ENCODE measurements at places on chromosomes 1 and 21.
A peak's percentile ranks its signal among the peaks of the same experiment; 100 is the strongest.

DNA sequence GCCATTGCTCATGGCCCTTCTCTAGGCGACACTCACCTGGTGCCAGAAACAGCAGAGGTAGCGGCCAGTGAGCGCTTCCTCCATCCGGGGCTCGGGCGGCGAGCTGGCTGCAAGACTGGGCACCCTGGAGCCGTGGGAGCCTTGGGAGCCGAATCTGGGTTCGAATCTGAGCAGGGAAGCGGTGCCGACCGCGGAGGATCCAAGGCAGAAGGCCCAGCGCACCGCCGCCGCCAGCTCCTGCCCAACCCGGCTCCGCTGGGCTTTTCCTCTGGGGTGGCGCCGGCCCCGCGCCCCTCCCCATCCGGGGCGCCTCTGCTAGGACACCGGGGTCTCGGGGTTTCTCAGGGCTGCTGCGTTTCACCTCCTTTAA, 1.7 kb upstream of the PRDM16 start:
- peak; percentile 31 for DNase-seq

GRCh38 chr1:86450847-86451246, 17.9 kb upstream of the CLCA1 start:
- no peak for DNase-seq

DNA sequence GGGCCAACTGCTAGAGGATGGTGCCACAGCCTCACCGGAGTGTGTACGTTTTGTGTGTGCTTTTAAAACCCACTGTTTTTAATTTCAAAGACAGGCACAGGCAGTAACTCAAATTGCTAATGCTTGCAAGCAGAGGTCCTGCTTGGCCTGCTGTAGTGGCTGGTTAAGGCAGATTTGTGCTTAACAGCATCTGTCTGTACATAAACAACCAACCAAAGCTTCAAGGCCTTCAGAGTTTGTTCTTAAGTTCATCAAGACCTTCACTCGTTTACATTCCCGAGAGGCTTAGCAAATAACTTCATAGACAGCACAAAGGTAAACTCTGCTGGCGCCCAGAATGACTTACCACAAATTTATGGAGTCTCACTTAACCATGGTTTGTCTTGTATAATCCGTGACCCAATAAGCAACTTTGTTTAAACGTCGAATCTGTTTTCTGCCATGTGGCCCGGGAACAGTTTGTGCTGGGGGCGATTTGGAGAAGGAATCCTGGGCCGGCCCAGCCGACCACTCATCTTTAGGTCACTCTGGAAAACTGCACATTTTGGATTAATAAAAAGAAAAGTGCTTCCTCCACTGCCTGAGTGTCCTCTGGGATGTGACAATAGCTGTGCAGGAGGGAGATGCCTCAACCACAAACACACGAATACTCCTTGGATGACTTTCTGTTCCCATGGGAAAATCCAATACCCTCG, 58.1 kb downstream of the CAPZB start:
- peak; percentile 64 for DNase-seq

- no peak for DNase-seq
Measured at GRCh38 chr1:191508239-191508638, 650.0 kb upstream of the RGS18 start.

- DNase-seq: no peak
Measured at GRCh38 chr21:31351438-31351837, 7.4 kb upstream of the TIAM1 start.

DNA sequence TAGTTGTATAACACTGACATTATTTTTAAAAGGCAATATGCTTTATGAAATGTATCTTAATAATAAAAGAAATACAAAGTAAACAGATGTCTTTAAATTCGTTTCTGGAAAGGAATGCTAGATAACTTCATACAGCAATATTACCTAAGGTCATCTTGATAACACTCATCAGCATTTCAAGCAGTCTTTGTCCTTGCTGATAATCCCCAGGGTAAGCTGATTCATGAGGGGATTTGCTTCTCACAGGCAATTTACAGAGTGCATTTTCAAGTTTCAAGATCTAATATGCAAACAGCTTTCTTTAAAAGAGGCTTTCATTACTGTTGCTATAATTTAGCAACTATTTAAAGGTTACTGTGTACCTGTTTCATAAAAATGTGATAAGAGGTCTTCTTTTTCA, 75.2 kb upstream of the NEK2 start:
- no peak for DNase-seq

- no peak for DNase-seq
Measured at GRCh38 chr1:18481921-18482701, 1.4 kb downstream of the KLHDC7A start.

DNA sequence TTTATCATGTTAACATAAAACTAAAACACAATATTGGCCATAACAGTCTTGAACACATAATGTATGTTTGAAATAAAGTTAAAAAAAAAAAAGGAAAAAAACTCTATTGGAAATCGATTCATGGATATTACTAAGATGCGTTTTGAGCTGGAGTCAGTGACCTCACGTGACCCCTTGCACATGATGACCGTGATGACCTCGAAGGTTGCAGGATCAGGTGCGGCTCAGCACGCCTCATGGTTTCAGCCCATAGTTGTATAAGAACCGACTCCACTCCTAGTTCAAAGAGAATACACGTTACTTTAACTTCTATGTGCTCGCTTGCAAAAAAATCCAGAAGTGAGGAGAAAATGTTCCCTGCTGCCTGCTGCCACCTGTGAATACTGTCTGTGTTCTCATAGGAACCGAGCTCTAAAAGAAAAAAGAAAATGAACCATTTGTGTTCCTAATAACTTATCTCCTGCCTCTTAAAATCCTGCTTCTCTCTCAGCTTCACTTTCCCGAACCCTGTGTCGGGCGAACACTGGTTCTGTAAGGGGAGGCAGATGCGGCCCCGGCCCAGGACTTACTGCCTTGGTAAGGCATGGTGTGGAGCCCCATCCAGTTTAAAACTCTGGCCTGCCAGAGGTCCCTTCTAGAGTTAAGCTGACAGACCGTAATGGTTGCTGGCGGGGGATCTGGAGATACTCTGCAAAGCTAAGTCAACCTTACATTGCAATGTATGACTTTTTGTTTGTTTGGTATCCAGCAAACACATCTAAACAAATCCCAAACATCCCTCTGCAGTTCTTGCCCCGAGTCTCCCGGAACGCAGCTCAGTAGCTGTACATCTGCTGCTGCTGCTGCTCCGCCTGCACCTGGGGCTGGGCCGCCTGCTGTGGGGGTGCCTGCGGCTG, 33.8 kb upstream of the RIPK4 start:
- DNase-seq: no peak

- no peak for DNase-seq
Measured at GRCh38 chr1:228043281-228043848, 36.6 kb downstream of the WNT3A start.

DNA sequence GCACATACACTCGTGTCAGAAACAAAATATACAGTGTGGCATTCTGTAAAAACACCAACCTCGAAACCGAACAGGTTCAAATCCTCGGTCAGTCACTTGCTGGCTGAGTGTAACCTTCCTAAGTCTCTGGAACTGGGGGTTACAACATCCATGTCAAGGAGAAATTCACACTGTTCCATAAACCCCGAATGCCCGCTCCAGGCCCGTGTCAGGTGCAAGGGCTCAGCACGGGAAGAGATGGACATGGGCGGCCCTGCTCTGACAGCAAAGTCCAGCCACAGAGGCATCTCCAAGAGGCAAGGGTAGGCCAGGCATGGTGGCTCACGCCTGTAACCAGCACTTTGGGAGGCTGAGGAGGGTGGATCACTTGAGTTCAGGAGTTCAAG, 79.5 kb downstream of the SLC66A1 start:
- DNase-seq: no peak

GRCh38 chr21:41217671-41218385, 49.9 kb downstream of the BACE2 start:
- no peak for DNase-seq

DNA sequence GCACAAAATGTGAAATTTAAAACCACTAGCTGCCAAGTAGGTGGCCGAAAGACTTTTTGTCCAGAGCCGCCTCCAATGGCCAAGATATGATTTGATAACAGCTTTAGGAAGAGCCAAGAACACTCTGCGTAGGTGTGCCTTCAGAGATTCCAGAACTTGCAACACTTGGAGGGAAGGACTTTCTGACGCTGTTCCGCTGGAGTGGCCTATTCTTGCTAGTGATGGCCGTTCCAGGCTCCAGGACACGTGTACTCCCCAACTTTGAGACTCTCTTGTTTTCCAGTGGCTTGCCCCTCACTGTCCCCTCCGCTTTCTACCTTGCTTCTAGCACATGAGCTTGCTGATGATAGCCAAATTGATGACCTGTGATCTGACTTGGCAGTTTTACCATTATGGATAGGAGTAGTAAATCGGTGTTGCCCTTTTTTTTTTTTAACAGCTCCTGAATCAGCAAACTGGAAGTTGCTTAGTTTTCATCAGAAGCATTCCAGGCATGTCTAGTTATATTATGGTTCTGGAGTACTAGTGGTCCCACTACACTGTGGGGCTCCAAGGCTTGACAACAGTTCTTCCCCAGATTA, 1.0 kb downstream of the PRDX6 start:
- DNase-seq: peak; percentile 36

DNA sequence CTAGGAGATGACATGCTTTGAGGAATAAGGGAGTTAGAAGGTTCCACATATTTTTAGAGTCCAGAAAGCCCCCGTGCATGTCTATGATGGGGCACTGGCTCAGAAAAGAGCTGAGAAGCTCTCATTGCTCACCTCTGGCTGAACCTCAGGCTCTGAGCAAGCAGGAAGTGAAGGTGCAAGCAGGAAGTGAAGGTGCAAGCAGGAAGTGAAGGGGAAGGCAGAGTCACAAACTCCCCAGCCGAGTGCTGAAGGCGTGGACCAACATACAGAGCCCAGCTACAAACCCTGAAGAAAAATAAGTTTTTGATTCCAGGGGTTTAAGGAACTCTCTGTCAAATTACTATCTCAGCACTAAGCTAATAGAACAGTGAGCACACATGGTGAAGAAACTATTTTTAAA, 7.0 kb downstream of the KRTAP10-8 start:
- DNase-seq: no peak

DNA sequence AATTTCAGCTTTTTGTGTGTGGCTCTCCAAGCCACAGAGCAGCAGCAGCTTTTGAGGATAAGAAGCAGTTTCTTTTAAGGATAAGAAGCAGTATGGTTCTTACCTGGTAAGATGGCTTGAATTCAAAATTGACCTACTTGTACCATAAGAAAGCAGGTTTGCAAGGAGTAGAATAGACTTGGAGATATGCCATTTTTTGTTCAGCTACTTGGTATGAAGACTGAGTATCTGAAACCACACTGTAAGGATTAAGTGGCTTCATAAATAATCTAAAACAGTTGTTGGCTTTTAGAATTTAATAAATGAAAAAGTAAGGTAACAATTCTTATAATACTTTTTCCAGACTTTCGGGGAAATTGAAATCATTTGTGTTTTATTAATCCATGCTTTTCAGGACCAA, 74.2 kb downstream of the ATF6 start:
- no peak for DNase-seq

GRCh38 chr1:152582647-152583046, 2.3 kb upstream of the LCE3D start:
- DNase-seq: no peak

- peak; percentile 54 for DNase-seq
Measured at GRCh38 chr1:94801919-94802546, 18.1 kb upstream of the SLC44A3 start.

- DNase-seq: no peak
Measured at GRCh38 chr1:39900662-39901463, 854 bp downstream of the MYCL start.

GRCh38 chr1:39214714-39214997, 10.2 kb downstream of the MACF1 start:
- DNase-seq: no peak

- no peak for DNase-seq
Measured at GRCh38 chr1:66175581-66175980, 358.4 kb upstream of the SGIP1 start.

- DNase-seq: no peak
Measured at GRCh38 chr1:157193702-157194391, 55.7 kb upstream of the ETV3 start.

GRCh38 chr21:38284216-38284615, 27.4 kb downstream of the KCNJ15 start:
- no peak for DNase-seq

- no peak for DNase-seq
Measured at GRCh38 chr21:22062472-22063139, 1064.4 kb downstream of the NCAM2 start.

DNA sequence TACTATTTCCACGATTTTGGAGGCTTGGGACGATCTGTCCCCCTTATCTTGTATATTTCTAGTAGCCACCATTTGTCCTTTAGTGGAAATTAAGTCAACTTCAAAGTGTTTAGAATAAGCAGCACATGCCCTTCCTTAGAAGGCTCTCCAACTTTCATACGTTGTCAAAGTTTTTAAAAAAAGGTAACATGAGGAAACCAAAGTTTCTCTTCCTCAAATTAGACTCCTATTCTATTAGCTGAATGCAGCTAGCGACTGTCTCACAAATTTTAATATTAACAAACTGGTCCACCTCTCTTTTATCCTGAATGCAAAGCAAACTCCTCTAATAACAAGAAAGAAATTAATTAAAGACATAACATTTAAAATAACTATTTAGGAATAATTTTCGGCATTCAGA, 6.9 kb downstream of the C1orf174 start:
- no peak for DNase-seq

- DNase-seq: no peak
Measured at GRCh38 chr1:92958203-92958970, 2.9 kb downstream of the DIPK1A start.

- DNase-seq: no peak
Measured at GRCh38 chr1:58813801-58814200, 30.0 kb upstream of the JUN start.

- DNase-seq: no peak
Measured at GRCh38 chr1:243799908-243800307, 50.1 kb downstream of the AKT3 start.

- no peak for DNase-seq
Measured at GRCh38 chr1:211843018-211843417, 12.5 kb upstream of the LPGAT1 start.

DNA sequence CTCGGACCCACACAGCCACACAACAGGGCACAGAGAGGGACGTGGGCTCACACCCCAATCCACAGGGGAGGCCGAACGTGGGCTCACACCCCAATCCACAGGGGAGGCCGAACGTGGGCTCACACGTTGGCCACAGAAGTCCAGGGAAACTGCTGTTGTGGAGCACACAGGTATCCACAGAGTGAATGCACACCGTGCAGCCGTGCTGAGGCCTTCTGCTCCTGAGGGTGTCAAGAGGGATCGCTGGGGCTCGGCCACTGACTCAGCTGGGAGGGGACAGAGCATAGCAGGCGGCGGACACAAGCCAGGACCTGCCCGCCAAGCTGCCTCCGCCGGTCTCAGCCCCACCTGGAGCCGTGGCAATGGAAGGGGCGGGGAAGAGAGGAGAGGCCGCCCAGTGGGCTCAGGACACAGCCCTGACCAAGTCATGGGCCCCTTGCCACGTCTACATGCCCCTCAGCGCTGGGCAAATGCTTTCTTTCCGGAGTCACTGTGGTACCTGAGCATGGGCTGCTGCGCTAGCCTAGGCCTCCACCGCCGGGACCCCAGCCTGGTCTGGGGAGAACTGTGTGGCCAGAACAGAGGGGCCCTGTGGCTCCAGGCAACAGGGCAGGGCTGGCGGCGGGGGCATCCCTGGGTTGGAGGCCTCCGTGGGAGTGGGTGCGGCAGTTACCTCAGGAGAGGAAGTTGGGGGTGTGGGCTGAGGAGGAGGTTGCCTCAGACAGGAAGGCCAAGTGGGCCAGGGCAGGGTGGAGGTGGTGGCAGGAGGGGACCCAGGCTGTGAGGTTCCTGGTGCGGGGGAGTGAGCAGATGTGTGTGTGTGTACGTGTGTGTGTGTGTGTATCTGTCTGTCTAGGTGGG, 1.2 kb downstream of the SYTL1 start:
- DNase-seq: no peak

GRCh38 chr1:31432592-31433395, 19.8 kb downstream of the SERINC2 start:
- DNase-seq: no peak

GRCh38 chr1:156804026-156804425, 12.6 kb downstream of the SH2D2A start:
- no peak for DNase-seq
